ENCODE measurements at places on chromosomes 3 and 15.

DNA sequence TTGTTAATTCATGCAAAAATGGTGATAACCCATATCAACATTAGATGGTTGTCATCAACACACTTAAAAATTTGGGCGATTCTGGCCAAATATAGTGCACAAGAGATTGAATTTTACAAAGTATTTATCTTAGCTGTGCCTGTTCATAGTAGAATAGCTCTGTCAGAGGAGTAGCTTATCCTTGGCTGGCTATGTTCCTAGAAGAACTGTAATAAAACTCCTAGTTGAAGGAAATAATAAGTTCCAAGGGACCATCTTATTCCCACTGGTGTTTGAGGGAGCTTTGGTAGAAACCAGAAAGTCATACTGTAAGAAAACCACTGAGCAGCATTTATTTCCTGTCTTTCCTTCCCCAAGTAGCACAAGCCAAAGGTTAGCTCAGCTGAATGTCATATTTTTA lies 201.8 kb downstream of the GRM7 start:
- DNase-seq, result no peak

GRCh38 chr3:71778353-71778752 lies 6.6 kb downstream of the PROK2 start:
- no peak for DNase-seq

DNA sequence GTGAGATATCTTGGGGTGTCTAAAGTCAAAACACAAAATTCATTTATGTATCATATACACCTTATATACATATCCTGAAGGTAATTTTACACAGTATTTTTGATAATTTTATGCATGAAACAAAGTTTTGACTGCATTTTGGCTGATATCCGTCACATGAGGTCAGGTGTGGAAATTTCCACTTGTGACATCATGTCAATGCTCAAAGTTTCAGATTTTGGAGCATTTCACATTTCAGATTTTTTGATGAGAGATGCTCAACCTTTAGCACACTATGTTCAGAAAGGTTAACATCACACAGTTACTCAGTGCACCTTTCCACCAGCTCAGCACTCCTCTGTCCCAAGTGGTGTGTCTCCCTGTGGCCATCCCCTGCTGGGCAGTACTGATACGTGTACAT lies 37.7 kb upstream of the CPB1 start:
- no peak for DNase-seq

- no peak for DNase-seq
Measured at GRCh38 chr15:47409038-47409437, 308.3 kb upstream of the SEMA6D start.

DNA sequence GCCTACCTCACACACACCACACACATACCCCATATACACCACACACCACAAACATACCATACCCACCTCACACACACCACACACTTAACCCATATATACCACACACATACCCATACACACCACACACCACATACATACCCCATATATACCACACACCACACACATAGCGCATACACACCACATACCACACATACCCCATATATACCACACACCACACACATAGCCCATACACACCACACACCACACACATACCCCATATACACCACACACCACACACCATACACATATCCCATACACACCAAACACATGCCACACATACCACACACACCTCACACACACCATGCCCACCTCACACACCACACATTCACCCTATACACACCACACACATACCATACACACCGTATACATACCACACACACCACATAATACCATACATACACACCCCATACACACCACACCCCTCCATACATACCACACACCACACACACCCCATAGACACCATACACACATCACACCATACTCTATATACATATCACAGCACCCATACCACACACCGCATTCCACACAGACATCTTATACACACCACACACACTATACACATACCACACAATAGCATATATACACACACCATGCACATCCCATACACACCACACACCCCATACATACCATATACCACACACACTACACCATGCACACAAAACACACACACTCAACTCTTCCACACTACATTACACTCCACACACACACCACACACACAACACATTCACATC lies 29.5 kb downstream of the APBA2 start:
- DNase-seq, result no peak

- DNase-seq, result no peak
Measured at GRCh38 chr3:76826861-76827260, 213.0 kb upstream of the ROBO2 start.

- DNase-seq, result no peak
Measured at GRCh38 chr15:81427176-81427575, 53.2 kb upstream of the TMC3 start.

DNA sequence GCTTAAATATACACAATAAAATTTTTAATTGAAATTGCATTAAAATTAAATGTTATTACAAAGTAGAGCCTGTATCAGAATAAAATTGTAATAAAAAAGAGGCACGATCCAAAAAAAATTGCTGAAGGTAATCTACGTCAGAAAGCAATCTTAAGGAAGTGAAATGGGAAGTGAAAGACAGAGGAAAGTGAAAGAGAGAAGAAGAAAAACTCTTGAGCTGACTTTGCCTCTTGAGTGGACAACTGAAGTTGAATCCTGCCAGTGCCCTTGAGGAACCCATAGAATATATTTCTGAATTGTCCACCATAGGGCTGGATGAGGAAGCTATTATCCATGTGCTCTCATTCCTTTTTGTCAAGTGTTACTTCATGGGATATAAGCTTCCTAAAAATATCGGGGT lies 285.1 kb upstream of the STAC start:
- DNase-seq, result no peak
